ENCODE measurements at places on chromosomes 5 and 9. TPM values are rescaled to one million over a fixed set of nuclear protein-coding genes. Genes with fewer than 3 reads are reported as not detected.

DNA sequence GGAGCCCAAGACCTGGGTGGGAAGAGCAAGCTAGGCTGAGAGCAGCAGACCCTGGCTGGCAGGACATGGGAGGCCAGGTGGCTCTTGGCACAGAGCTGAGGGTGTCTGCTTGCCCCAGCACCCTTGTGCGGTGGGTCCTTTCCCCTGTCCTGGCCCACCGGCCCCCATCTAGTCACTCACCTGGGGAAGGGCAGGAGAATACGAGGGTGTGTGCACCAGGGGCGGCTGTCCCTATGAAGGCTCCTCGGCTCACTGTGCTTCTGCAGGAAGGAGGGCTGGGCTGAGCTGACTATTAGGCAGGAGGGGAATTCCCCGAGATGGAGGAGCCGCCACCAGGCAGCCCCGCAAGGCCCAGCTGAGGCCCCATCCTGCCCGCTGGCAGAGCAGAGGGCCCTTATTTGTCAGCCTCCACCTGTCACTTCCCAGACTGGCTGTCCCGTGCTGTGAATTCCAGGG lies 6.1 kb upstream of the TNIP1 start:
- H3K36me3 ChIP-seq = peaks cover 4% of the 10 kb centered on the region
- H3K27me3 ChIP-seq = peaks cover 7% of the 10 kb centered on the region
- peak overlapping the region; percentile 18 for H3K4me3 ChIP-seq
- H3K27ac ChIP-seq = peak overlapping the region; percentile 52

GRCh38 chr5:37720550-37720952 lies 119.3 kb downstream of the GDNF start:
- no peak overlapping the region for H3K4me3 ChIP-seq
- H3K36me3 ChIP-seq = peaks cover 26% of the 10 kb centered on the region
- DNase-seq = no peak
- peaks cover 8% of the 10 kb centered on the region for H3K4me1 ChIP-seq
- H3K27ac ChIP-seq = no peak overlapping the region
- no peaks in the 10 kb centered on the region for H3K27me3 ChIP-seq

DNA sequence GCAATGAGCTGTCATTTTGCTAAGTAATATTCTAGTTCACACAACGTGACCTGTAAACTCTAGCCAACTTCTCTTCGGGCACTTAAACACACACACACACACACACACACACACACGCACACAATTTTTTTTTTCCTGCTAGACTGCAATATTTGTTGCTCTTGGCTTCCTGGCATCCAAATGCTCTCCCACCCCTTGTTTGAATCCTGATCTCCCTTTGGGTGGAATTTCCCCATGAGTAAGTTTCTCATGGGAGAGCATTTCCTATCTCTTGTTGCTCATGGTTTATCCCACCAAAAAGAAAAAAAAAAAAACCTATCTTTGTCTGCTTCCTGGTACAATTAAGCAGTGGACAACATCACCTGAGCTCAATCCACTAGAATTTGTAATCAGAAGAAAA lies 54.7 kb upstream of the TSLP start:
- H3K4me1 ChIP-seq = no peaks in the 10 kb centered on the region
- H3K36me3 ChIP-seq = no peaks in the 10 kb centered on the region
- H3K4me3 ChIP-seq = no peak overlapping the region
- no peak overlapping the region for H3K27ac ChIP-seq

DNA sequence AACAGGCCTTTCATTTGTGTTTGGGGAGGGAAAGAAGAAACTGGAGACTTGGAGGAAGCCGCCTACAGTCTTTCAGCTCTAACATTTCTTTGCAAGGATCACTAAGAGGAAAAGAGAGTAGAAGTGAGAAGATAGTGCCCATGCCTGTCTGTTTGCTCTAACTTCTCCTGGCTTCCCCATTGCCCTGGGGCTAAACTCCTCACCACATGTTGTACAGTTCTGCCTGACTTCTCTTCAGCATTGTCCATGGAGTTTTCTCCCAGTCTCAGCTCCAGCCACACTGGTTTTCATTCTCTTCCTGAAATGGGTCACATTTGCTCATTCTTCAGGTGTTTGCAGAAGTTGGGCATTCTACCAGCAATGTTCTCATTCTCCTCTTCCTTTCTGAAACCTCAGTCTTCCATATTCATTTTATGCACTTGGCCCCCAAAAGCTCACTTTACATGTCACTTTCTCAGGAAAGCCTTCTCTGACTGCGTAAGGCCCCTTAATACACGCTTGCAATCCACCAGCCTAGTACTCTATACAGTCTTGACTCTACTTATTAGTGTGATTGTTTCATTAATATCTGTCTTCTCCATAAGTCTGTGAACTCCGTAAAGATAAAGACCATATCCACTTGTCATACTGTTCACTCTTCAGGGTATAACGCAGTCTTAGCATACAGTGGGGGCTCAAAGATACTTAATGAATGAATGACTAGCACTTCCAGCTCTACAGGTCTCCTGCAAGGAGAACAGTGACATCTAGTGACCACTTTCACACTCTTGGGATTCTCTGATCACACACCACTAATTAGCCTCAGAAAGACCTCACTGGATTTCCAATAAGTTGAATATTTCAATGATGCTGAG lies 40.2 kb upstream of the TRIM32 start:
- H3K27ac ChIP-seq = no peak overlapping the region
- H3K27me3 ChIP-seq = no peaks in the 10 kb centered on the region
- H3K36me3 ChIP-seq = peaks cover 7% of the 10 kb centered on the region

The CCDC152 gene
- 2.5 TPM for polyA plus RNA-seq

DNA sequence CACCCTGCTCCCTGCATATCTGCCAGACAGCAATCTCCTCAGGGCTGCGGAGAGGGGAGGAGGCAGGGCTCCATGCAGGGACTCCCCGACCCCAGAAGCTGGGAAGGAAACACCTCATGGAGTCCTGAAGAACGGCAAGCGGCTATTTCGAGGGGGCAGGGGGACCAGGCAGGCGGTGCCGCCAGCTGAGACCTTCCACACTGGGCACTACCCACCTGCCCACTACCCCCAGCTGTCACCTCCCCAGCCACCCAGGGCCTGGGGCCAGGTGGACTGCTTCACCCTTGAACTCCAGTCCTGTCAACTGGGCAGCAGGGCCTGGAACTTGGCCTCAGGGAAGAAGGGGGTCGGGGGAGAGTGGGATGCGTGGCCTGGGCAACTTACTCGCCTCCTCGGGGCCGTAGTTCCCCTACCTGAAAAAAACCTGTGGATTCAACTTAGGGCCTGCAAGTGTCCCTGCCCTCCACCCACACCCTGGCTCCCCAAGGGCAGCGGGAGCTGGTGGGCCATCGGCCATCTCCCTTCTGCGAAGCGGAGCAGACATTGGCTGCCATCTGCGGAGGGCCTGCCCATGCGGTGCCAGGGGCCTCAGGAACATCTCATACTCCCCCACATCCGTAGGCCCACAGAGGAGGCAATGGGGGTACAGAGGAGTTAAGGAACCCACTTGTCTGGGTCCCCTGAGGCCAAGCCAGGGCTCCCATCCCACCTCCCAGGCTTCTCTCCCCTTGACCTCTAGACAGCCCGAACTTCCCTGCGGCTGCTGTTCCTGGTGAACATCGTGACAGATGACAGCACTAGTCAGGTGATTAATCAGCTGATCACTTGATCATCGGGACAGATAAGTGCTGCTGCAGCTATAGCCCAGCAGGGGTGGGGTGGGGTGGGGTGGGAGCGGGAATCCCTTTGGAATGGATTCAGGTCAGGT lies 18.5 kb upstream of the RALGDS start:
- H3K27ac ChIP-seq = peak overlapping the region; percentile 23
- no peaks in the 10 kb centered on the region for H3K36me3 ChIP-seq
- peaks cover 52% of the 10 kb centered on the region for H3K4me1 ChIP-seq
- no peak for DNase-seq
- no peak overlapping the region for H3K4me3 ChIP-seq

GRCh38 chr9:126000256-126000655 lies 253.1 kb downstream of the PBX3 start:
- no peaks in the 10 kb centered on the region for H3K27me3 ChIP-seq
- H3K27ac ChIP-seq = no peak overlapping the region
- no peak overlapping the region for H3K4me3 ChIP-seq
- DNase-seq = no peak
- no peaks in the 10 kb centered on the region for H3K36me3 ChIP-seq

The NEURL1B gene
- polyA plus RNA-seq = 0.09 TPM

GRCh38 chr9:4160249-4160648 lies 139.6 kb downstream of the GLIS3 start:
- no peak overlapping the region for H3K4me3 ChIP-seq
- H3K4me1 ChIP-seq = no peaks in the 10 kb centered on the region
- H3K36me3 ChIP-seq = no peaks in the 10 kb centered on the region
- no peak for DNase-seq

DNA sequence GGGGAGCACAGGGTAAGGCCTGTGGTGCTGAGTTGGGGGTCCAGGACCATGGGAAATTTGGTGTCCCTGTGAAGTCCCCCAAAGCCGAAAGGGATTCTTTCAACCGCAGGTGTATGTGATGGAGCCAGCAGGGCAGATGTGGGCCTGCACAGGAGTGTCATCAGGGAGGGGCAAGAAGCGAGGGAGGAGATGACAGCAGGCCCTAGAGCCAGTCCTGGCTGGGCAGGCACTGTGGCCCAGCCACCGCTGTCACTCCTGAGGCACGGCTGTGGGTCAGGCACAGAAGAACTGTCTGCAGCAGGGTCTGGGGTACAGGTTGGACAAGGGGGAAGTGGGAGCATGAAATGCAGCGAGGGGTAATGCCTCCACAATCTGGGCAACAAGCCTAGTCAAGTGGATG lies 4.8 kb downstream of the HK3 start:
- H3K27ac ChIP-seq = no peak overlapping the region
- no peaks in the 10 kb centered on the region for H3K36me3 ChIP-seq
- no peak overlapping the region for H3K4me3 ChIP-seq
- H3K27me3 ChIP-seq = peaks cover 6% of the 10 kb centered on the region

The ABITRAM gene
- polyA plus RNA-seq = 24.4 TPM

DNA sequence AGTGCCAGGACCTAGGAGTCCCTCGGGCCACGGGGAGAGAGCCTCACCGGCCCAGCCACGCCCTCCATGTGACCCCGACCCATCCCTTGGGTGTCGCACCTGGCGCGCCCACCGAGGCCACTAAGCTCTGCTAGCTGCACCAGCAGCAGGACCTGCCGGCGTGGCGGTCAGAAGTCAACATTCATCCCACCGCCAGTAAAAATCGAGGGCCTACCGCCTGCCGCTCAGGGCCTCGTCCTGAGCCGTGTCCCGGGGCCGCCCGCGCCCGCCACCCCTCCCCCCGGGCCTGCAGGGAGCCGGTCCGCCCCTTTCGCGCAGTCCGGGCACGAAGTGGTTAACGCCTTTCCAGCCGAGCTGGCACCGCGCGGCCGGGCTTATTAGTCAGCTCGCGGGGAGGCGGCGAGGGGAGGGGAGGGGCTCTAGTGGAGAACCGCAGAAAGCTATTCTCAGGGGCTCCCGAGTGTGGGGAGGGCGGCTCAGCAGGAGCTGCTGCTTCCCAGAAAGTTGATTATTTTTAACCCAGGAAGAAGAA lies 124.4 kb downstream of the C9orf50 start:
- peak; percentile 67 for DNase-seq
- H3K27me3 ChIP-seq = peaks cover 3% of the 10 kb centered on the region
- peaks cover 19% of the 10 kb centered on the region for H3K4me1 ChIP-seq

GRCh38 chr5:170537451-170538095 lies 33.8 kb downstream of the KCNIP1 start:
- H3K27ac ChIP-seq = no peak overlapping the region
- no peaks in the 10 kb centered on the region for H3K36me3 ChIP-seq
- H3K4me3 ChIP-seq = no peak overlapping the region

- no peaks in the 10 kb centered on the region for H3K27me3 ChIP-seq
- H3K36me3 ChIP-seq = no peaks in the 10 kb centered on the region
- peak overlapping the region; percentile 65 for H3K27ac ChIP-seq
- DNase-seq = peak; percentile 45
These were observed 7.1 kb downstream of the UBAP1 start for GRCh38 chr9:34185778-34186551.

GRCh38 chr5:79727451-79728355 lies 38.1 kb downstream of the CMYA5 start:
- peak overlapping the region; percentile 52 for H3K4me3 ChIP-seq
- H3K36me3 ChIP-seq = no peaks in the 10 kb centered on the region
- peaks cover 3% of the 10 kb centered on the region for H3K27me3 ChIP-seq

DNA sequence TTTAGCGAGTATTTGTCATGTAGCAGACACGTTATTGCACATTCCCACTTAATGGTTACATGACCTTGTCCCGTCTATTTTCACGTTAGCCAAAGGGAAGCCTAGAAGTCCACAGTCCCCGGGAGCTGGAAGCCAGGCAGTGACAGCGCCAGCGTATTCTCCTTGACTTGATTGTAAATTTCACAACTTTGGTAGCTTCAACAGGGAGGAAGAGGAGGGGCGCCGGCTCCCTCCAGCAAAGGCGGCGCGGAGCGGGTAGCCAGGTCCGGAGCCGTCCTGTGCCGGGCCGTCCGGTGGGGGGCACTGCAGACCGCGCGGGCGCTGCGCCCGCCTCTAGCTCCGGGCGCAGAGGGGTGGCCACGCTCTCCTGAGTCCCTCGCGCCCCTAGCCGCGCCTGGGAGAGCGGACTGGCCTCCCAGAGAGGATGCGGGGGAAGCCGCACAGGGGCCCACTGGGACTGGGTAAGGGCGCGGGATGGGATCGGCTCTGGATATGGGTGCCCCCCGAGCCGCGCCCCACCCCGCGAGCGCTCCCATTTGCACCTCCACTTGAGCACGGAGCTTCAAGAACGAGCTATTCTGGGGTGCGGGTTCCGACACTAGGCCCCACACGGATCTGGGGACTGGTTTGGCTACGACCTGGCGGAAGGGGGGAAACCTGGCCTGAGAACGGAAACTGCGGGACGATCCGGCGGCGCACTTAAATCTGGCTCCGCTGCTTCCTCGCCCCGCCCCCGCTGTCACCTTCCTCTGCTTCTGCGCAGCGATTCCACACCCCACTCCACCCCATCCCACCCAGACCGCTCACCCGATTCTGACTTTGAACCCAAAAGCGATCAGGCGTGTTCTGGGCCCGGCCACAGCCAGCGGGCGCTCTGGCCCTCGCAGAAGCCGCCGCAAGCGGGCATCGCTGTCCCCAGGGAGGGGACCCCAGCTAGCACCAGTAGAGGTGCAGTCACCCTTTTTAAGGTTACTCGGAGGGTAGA lies 23.8 kb downstream of the KLF4 start:
- H3K36me3 ChIP-seq = no peaks in the 10 kb centered on the region
- H3K4me1 ChIP-seq = peaks cover 14% of the 10 kb centered on the region
- H3K27me3 ChIP-seq = peaks cover 27% of the 10 kb centered on the region
- peak overlapping the region; percentile 81 for H3K4me3 ChIP-seq
- DNase-seq = peak; percentile 29

The PRRX2 gene
- polyA plus RNA-seq = not detected

The ANXA1 gene
- 769 TPM for polyA plus RNA-seq

GRCh38 chr5:54517512-54518145 lies at the start of gene SNX18:
Gene SNX18 (plus strand): TSS chr5:54517759. CDS start chr5:54517953, 194 bp downstream.
- peaks cover 35% of the 10 kb centered on the region for H3K4me1 ChIP-seq
- DNase-seq = peak; percentile 92
- peaks cover 5% of the 10 kb centered on the region for H3K36me3 ChIP-seq

The HEMGN gene
- polyA plus RNA-seq = 1.8 TPM

DNA sequence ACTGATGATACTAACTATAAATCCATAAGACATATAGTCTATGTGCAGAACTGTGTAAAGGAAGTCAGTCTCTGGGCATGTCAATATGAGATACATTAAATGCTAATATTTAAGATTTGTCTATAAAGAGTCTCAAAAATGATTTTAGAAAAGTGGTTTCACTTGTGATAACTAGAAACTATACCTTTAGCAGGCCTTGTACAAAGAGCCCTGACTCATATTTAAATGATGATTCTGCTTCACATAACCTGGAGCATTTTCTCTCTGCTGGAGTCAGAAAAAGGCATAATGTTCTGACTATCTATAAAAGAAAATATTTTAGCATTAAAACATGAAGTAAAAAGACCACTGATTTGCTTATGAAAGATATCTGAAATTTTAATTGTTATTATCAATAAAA lies 15.0 kb downstream of the C9orf72 start:
- no peak overlapping the region for H3K27ac ChIP-seq
- H3K4me1 ChIP-seq = no peaks in the 10 kb centered on the region
- DNase-seq = no peak
- H3K36me3 ChIP-seq = peaks cover 24% of the 10 kb centered on the region
- H3K4me3 ChIP-seq = no peak overlapping the region
- H3K27me3 ChIP-seq = peaks cover under 1% of the 10 kb centered on the region

All from immature natural killer cell (primary cell).